ENCODE measurements at places on chromosomes 13 and 19.

- no peak for DNase-seq
These were observed 50.8 kb downstream of the ZAR1L start for GRCh38 chr13:32264407-32264806.

DNA sequence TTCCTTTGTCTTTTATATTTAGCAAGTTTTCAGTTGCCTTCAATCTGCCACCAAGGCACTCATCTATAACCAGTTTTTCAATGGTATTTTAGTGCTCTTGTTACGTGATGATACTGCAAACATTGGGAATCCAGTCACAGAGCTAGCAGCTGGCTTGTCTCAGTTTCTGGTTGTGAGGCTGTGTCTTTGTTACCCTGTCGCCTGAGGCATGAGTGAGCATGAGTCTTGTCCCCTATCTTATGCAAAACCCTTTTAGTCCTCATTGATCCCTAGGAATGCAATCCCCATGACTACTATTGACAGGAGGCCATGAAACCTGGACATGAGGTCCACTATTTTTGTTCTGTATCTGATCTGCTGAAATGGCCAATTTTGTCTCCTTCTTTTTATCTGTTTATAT, 391.0 kb downstream of the LMO7 start:
- no peak for DNase-seq

- peak; percentile 50 for DNase-seq
These were observed 55.6 kb upstream of the ALOX5AP start for GRCh38 chr13:30679483-30680330.

DNA sequence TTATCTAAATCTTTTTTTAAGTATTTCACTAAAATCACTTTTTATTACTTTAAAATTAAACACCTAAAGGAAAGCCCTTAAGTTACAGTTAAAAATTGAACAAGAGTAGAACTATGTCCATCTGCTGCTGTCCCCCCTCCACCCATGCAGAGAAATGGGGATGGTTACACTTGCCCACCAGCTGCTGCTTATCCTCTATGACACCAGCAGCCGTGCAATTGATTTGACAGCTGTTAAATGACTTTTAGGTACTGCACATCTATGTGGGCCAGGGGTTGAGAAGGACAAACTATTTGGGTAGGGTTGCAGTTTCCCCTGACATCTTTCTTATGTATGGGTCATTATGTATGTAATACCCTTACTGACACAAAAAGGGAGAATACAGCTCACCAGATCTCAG, 77.2 kb downstream of the TBC1D4 start:
- no peak for DNase-seq

- no peak for DNase-seq
These were observed 610.0 kb downstream of the EFNB2 start for GRCh38 chr13:105925496-105925895.

GRCh38 chr13:37769078-37769477, 100.5 kb downstream of the TRPC4 start:
- DNase-seq: no peak

GRCh38 chr13:87680298-87680697, 9.1 kb downstream of the SLITRK5 start:
- DNase-seq: no peak

GRCh38 chr13:110665491-110666254, 40.2 kb downstream of the CARS2 start:
- DNase-seq: no peak

DNA sequence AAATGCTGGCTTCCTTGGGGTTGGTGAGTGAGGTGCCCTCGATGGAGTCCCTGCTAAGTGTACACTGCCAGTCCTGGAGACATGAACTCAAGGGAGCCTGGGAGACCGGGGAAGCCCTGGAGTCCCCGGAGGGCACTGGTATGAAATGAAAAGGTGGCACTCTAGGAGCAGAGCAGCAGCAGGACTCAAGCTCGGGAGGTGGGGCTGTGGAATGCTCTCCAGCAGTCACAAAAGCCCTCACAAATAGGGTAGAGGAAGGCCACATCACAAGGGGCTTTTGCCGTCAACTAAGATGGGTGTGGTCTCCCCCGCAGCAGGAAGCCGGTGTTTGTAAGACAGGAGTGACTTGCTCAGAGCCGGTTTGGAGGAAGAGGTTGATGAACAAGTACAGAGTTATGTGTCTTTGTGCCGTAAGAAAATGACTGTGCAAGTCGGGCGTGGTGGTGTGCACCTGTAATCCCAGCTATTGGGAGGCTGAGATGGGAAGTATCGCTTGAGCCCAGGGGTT, 19.3 kb downstream of the CCNE1 start:
- no peak for DNase-seq

DNA sequence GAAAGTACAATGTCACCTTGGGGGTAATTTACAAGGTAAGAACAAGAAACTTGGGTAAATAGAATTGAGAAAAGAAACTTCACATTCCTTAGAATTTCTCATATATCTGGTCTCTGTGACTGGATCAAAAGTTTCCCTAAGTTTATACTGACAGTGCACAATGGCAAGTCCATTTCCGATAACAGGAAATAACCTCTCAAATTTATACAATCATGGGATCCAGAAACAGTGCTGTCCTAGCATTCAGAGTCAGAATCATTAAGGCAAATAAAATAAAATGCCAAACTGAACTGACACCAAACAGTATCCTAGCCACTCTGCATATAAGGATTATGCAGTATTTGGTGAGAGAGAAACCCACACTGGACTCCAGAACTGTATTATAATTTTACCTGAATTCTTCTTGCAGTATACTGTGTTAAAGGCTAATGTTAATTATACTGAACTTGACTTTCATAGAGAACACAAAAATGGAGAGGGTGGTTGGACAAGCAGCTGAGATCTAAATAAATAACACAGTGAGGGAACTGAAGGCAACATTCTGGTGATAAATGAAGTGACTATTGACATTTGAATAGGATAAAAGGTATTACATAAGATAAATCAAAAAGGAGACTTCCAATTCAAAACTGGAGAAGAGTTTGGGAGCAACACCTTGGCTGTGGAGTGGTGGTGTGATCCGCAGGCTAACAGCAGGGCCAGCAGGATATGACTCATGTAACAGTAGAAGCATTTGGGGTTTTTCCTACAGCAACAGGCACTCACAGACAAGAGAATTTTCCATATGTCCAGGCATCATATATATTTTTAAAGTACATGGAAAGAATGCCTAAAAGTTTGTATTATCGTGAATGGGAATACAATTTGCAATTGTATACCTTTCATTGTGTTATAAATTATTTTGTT, 932.5 kb upstream of the MIR17HG start:
- peak; percentile 66 for DNase-seq

GRCh38 chr13:102251817-102252216, 150.0 kb downstream of the FGF14 start:
- DNase-seq: no peak

DNA sequence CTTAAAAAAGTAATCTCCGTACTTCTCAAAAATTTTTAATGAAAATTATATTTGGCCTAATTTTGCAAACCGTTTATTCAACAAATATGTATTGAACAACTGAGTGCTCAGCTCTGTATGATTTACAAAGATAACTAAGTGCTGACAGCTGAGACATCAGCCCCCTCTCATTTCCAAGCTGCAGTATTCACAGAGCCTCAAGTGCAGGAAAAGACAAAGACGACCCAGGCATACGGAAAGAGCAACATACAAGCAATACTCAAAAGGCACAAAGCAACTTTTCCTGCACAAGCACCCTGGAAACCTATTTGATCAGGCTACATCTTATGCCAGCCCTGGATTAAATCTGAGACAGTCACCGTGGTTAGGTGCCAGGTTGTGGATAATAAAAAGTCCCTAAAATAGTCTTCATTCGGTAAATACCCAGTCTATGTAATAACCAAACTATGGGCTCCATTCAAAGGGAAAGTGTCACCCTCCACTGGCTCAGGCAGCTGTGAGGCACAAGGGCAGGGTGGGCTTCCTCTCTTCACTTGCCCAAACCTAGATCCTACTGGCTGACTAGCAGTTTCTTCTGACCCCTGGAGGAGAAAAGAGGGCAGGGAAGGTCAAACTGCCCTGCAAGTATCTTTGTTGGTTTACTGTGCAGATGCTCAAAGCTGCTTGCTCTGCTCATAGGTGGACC, 65.5 kb downstream of the TBC1D4 start:
- no peak for DNase-seq

GRCh38 chr13:34640993-34641330, 301.1 kb upstream of the NBEA start:
- no peak for DNase-seq

DNA sequence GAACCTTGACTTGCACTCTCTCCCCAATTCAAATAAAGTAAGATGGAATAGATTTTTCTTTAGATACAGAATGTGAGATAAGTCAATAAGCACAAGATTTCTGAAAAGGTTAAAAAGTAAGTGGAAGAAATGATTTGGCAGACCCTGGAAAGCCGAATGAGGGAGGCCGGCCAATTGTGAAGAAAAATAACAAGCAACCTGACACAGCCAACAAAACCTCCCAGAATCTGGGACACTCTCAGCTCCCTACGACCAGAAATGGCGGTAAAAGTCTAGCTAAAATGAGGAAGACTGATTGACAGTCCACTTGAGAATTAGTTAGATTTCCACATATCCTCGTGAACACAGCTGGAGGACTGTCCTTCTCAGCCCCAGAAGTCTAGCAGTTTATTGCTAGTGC, 85.4 kb downstream of the KLF12 start:
- DNase-seq: no peak

DNA sequence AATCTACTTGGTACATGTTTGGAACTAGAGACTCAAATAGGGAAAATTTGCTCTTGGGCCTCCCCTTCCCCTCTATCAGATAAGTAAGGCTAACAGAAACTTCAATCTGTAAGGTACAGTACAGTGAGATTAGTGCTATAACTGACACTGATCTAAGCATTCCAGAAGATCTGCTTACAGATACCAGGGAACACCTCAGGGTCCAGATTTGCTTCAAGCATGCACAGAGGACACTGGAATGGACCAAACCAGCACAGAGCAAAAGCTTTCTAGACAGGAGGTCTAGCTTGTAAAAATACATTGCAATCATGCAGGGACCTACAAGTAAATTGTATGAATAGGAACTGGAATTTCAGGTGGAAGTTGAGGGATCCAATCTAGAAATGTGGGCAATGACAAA, 16.4 kb downstream of the DIAPH3 start:
- DNase-seq: no peak

GRCh38 chr19:5050067-5050656, 81.2 kb downstream of the KDM4B start:
- no peak for DNase-seq

DNA sequence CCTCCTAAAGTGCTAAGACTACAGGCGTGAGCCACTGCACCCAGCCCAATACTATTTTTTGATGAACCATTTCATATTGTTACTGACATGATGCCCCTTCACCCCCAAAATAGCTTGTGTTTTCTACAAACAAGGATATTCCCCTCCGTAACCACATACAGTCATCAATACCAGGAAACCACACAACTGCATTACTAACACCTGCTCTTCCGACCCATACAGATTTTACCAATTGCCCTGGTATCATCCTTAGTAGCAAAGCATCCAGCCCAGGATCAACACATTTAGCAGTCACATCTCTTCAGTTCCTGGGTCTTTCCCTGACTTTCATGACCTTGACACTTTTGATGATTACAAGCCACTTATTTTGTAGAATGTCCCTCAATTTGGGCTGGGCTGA, 33.6 kb downstream of the KCTD15 start:
- DNase-seq: no peak

- DNase-seq: peak; percentile 79
These were observed 49.9 kb downstream of the KCTD12 start for GRCh38 chr13:76836311-76836710.

- DNase-seq: no peak
These were observed 20.3 kb downstream of the CEACAM16 start for GRCh38 chr19:44719262-44719701.

DNA sequence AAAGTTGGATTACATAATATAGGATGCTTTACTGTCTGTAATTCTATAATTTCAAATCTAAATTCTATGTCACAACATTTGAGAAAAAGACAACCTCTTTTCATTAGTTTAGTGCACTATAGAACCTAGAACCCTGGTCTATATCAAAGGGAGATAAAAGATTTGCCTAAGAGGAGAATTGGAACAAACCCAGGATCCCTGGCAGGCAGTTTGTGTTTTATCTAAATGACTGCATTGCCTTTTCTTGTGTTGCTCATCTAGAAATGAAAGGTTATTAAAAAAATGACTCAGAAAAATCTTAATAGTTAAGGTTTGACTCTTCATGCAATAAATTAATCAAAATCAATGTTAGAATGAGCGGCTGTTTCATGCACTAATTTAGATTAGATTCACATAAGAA, 96.7 kb downstream of the PCDH9 start:
- DNase-seq: no peak

GRCh38 chr13:100694722-100695508, 20.3 kb upstream of the TMTC4 start:
- DNase-seq: peak; percentile 29

DNA sequence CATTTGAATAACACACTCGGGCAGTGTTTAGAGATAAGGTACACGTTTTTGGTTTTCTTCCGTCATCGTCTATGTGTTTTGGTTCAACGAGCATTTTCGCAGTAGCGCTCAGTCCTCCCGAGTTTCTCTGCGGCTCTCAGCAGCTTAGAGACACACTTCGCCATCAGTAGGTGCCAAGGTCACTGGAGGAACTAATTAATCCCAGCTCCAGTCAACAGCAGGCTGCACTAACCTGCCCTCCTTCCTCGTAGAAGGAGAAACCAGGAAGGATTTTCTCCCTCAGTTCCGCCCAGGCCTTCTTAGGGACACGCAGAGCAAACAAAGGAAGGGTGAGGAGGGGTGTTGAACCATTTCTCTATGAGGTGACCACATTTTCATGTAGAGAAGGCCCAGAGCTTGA, 12.6 kb downstream of the MBNL2 start:
- DNase-seq: no peak

GRCh38 chr13:45792827-45793303, 58.7 kb downstream of the SIAH3 start:
- DNase-seq: no peak

DNA sequence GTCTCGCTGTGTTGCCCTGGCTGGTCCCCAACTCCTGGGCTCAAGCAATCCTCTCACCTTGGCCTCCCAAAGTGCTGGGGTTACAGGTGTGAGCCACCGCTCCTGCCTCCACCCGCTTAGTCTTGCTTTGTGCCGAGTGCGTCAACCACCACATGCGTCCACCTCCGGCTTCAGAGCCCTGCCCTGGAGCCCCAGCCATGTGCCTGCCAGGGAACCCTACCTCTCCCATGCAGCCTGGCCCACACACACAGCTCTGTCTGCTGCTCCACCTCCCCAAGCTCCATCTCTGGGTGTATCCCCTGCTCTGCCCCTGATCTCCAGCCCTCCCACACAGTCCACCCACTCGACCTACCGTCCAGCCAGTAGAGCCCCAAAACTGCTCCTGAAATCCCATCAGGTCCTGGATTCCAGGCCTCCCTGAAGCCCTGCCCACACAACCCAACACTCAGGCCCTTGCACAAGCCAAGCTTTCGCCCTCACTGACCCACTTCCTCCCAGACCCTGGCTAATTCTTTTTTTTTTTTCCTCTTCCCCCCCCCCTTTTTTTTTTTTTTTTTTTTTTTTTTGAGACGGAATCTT, 9.6 kb downstream of the CYP2F1 start:
- no peak for DNase-seq

DNA sequence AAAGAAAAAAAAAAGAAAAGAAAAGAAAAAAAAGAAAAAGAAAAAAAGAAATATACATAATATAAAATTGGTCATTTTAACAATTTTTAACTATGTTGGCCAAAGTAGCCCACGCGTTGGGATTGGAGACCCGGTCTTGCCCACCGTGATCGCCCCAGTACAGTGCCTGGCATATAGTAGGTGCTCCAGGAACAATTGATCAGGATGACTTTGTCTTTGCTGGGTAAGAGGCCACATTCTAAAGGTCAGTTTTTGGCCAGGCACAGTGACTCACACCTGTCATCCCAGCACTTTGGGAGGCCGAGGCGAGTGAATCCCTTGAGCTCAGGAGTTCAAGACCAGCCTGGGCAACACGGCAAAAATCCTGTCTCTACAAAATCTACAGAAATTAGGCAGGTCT, 3.8 kb upstream of the ANGPTL4 start:
- no peak for DNase-seq

All from fibroblast of skin of scalp (primary cell).